ENCODE measurements at places on chromosomes 2 and 18.
A peak's percentile ranks its signal among the peaks of the same experiment; 100 is the strongest.

- DNase-seq: peak; percentile 18
Observed at GRCh38 chr18:74013955-74014354, 133.7 kb downstream of the FBXO15 start.

- DNase-seq: no peak
Observed at GRCh38 chr2:219621935-219622334, 5.5 kb upstream of the SLC4A3 start.

- DNase-seq: no peak
Observed at GRCh38 chr2:9720352-9721093, 89.7 kb upstream of the YWHAQ start.

DNA sequence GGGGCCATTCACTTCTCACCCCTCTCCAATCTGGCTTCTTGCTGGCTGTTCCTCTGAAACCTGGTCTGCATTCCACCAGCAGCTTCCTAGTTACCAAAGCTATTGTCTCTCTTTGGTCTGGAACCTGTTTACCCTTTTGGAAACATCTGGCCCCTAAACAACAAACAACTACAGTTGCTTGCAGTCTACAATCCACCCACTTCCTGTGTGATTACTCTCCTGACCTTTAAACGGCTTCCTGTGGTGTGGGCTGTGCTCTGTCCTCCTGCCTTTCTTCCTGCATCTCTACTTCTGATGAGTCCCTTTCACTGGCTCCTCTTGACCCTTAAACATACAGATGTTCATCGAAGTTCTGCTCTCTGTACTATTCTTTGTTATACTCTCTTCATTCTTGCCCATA lies 303.8 kb downstream of the TDRD15 start:
- DNase-seq: no peak

DNA sequence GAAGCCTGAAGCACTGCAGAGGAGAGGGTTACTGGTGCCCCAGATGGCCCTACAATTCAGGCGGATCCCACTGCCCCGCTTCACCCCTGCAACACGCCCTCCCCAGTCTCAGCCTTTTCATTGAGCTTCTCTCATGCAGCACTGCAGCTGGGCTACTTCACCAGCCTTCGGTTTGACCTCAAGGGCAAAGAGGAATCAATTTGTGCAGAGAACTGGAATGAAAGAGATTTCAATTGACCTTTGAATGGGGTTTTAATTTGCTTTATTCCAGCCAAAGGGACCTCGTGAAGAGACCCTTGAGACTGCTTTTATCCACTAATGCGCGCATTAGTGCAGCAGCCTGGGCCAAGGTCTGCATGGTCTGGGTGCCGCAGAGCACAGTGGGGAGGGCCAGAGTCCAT lies 8.8 kb upstream of the POMC start:
- DNase-seq: no peak

DNA sequence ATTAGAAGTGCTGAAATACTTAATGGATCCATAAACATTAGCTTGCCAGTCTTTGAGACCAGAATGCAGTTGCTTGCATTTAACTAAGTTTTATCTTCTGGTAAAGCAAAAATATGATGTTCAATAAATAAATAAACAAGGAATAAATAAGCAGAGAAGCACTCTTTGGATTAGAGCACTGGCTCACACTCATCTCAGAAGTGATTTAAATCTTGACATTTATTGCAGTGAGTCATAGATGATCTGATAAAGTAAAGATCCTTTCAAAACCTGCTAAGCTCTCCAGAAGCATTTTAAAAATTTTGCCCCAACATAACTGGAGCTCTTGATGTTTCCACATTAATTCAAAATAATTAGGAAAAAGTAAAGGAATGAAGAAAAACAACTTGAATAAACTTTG lies 66.8 kb downstream of the KYNU start:
- no peak for DNase-seq

DNA sequence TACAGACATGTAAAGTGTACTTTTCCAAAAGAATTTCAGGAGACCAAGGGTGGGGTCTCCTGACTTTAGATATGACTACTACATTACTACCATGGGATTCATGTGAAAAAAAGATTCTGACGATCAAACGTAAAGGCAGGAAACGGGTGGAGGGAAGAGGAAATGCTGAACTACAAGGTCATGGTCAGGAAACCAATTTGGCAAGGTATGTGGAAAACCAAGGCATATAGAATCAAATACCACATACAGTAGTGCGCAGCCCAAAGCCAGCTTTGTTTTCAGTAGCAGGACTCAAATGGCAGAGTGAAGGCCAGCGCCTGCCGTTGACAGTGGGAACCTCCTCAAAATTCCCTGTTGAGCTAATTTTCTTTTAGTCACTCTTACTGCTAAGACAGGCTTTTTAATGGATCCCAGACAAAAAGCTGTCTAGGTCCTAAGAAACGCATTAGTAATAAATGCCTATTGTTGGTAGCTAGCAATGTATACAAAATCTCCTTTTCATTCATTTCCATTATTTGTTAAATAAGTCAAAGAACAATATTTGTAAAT lies 57.6 kb upstream of the SERTAD2 start:
- DNase-seq: no peak

DNA sequence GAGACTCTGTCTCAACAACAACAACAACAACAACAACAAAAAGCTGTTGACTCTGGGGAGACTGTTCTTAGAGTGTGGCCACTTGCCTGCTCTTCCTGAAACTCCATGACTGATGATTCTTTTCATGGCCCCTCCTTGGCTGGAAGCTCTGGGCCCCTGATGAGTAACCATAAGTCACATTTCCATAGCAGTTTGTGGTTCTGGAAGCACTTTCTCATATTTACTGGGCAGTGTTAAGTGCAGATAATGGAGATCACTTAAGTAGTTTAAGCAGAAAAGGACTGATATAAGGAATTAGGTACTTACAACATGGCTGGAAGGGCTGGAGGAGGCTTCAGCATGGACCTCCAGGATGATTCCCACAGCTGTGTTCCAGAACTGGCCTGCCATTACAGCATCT lies 147.3 kb upstream of the DLX2 start:
- DNase-seq: no peak

DNA sequence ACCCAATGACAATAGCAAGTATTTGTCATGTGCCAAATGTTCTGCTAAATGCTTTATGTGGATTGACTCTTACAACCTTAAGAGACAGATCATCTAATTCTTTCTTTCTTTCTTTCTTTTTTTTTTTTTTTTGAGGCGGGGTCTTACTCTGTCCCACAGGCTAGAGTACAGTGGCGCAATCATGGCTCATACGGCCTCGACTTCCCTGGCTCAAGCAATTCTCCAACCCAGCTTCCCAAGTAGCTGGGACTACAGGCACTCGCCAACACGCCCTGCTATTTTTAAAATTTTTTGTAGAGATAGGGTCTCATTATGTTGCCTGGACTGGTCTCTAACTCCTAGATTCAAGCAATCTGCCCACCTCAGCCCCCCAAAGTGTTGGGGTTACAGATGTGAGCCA lies 21.4 kb downstream of the TMEM247 start:
- DNase-seq: no peak

GRCh38 chr18:3042379-3042778 lies 29.4 kb upstream of the LPIN2 start:
- peak; percentile 5 for DNase-seq

DNA sequence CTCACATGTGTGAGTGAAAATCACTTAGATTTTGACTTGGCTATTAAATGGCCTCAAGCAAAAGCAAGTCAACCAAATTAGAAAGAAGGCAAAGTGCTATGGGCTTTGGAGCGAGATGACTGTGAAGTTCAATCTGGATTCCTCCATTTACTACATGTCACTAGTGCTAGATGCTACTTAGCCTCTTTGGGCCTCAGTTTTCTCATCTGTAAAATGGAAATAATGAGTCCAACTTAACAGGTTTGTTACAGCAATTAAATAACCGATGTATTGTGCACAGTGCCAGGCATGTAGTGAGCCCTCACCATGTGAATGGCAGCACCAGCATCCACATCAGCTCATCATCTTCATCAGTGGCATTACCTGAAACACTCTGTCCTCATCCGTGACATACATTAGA lies 376.3 kb downstream of the MTX2 start:
- DNase-seq: no peak

DNA sequence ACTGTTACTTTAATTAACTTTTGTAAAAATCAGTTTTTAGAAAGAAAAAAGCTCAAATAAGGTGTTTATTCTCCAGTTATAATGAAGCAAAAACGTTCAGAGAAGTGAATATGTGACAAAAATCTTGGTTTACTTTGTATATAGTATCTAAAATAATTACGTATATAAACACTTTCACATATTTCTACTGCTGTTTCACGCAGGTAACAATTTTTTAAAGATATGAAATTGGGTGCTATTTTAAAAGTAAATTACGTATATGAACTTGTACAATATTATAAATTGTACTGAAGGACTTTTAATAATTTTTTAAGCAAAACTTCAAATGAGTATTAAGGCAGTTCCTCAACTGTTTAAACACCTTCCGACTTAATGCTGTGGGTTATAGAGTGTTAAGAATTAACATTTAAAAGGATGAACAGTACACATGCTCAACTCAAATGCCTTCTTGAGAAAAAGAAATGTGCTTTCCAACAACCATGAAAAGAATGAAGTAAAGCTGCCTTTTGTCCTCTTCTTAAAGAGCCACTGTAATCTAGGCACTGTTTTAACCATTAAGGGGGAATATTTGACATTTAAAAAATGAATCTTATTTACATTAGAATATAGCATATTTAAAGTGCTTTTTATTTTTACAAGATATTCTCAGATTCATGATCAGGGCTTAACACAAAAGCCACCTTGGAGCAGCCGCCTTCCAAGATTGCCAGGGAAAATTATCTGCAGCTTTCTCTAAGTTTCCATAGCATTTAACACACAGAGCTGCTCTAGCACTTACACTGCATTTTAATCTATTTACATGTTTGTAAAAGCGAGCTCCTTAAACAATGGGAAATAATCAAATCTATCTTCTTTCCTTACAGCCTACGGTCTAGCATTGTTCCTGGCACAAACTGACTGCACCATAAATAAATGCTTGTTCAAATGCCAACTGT lies 56.5 kb upstream of the CDKL4 start:
- no peak for DNase-seq

DNA sequence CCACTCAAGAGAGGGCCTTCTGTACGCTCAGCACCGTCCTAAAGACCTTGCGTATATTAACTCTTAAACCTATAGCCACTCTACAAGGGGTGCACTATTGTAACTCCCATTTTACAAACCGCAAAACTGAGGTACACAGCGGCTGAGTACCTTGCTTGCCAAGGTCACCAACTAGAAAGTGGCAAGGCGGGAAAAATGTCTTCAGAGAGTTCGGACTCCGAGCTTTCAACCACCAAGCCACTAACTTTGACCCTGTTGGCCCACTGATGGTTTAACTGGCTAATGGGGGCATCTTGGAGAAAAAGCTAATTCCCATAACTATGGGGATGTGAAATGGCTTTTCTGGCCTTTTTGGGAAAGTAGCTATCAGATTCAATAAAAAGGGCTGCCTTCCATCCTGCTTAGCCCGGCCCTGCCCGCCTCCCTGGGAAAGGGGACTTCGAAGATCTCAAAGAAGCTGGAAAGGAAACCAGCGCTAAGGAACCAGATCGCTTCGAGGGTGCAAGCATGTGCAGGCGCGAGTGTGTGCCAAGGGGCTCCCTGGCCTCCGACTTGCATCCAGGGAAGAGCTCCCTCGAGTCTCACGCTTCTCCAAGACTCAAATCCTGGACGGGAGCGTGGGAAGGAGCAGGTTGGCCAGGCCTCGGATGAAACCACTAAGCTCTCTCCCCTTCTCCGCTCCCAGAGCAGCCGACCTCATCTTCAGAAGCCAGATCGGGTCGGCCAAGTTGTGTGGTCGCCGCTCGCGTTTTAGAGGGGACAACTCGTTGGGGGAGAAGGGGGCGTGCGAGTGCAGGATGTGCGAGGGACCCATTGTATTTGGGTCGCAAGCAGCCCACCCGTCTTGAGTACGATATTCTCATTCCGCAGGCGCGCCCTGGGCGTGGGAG lies 2.2 kb upstream of the SP5 start:
- DNase-seq: no peak

DNA sequence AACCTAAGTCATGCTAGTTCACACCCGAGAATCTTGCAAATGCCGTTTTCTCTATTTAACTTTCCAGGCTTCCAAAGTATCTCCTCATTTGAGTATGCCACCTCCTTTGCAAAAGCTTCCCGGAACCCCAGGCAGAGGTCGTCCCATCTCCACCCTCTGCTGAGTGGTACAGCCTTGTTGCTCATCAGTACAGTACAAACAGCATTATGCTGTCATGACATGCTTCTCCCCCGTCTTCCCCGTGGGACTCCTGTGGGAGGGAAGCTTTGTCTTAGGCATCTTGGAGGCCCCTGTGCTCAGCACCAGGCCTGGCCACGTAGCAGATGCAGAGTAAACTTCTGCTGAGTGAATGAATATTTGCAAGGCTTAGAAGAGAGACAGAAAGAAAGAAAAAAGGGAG lies 102.7 kb downstream of the CDCA7 start:
- no peak for DNase-seq

GRCh38 chr2:63047321-63048279 lies 3.0 kb upstream of the OTX1 start:
- no peak for DNase-seq

DNA sequence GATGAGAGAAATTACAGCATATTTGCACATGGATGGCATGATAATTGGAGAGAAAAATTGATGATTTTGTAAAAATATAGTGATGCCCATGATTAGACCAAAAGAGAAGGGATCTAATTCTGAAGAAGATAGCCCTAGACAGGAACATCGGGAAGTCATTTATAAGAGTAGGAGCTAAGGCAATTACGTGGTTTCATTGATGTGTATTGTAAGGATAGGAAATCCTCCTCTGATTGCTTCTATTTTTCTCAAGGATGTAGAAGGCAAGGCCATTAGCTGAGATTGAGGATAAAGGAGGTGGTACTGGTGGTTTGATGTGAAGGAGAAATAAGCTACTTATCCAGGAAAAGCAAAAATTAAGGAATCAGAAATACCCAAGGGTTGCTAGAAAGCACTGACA lies 176.5 kb upstream of the SOX11 start:
- no peak for DNase-seq

- DNase-seq: no peak
Observed at GRCh38 chr2:74847070-74847858, 13.3 kb downstream of the HK2 start.

- no peak for DNase-seq
Observed at GRCh38 chr18:73647391-73647790, 500.2 kb downstream of the FBXO15 start.

DNA sequence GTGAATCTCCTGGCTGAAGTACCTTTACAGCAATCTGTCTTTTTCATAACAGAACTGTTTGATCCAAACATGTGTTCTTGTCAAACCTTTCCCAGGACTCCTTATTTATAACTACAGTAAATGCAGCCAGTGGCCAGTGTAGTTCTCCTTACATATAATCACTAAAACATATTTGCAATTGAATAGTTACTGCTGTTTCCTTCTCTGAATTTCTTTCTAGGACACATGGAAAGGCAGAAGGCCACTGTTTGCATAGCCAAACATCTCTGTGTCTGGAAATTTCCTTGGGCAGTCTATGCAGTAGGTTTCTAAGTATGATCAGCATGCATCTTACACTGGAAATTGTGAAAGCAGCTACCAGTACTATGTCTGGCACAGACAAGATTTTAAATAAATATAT lies 57.4 kb upstream of the COL3A1 start:
- no peak for DNase-seq

DNA sequence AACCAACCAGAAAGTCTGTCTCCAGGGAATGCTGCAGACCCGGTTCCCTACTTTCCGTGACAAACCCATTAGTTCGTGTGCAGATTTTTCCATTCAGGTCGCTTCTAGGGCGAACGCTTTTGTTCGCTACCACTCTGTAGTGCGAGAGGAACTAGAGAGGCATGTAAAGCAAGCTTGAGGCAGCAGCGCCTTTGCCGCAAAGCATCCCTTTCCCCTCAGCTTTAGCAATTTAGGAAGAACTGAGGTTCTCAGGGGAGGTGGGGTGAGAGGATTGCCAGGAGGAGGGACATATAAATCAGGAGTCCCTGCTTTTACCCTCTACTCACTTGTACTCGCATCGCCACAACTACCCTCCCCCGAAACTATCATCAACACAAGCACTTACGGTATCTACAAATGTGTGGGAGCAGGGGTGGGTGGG lies 748 bp upstream of the ZNF804A start:
- no peak for DNase-seq
